ENCODE measurements at places on chromosomes 7 and 10. TPM values are rescaled to one million over a fixed set of nuclear protein-coding genes. Genes with fewer than 3 reads are reported as not detected.

- no peak for DNase-seq
Observed at GRCh38 chr10:36437367-36437766, 688.0 kb upstream of the ANKRD30A start.

DNA sequence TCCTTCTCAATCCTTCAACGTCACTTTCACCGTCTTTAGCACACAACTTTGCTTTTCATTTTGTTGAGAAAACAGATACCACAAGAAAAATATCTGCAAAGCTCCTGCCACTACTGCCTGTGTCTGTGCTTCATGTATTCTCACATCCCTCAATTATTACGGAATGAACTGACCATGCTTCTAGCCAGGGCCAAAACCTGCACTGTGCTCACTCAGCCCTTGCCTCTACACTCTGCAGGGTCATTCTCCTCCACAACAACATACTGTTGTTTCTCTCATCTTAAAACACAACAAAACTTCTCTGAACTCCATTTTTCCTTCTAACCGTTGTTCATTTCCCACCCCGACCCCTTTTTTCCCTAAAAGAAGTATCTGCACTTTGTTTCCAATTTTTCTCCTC lies 29.5 kb downstream of the BMPR1A start:
- no peak for DNase-seq

- no peak for DNase-seq
Observed at GRCh38 chr10:90396721-90397120, 461.1 kb downstream of the HTR7 start.

DNA sequence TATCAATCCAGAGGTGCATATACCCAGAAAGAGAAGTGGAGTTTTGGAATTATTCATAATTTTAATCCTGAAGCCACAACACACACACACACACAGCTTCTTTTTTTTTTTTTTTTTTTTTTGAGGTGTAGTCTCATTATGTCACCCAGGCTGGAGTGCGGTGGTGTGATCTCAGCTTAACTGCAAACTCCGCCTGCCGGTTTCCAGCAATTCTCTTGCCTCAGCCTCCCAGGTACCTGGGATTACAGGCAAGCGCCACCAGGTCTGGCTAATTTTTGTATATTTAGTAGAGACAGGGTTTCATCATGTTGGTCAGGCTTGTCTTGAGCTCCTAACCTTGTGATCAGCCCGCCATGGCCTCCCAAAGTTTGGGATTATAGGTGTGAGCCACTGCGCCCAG lies 35.4 kb downstream of the TET1 start:
- DNase-seq, result no peak

DNA sequence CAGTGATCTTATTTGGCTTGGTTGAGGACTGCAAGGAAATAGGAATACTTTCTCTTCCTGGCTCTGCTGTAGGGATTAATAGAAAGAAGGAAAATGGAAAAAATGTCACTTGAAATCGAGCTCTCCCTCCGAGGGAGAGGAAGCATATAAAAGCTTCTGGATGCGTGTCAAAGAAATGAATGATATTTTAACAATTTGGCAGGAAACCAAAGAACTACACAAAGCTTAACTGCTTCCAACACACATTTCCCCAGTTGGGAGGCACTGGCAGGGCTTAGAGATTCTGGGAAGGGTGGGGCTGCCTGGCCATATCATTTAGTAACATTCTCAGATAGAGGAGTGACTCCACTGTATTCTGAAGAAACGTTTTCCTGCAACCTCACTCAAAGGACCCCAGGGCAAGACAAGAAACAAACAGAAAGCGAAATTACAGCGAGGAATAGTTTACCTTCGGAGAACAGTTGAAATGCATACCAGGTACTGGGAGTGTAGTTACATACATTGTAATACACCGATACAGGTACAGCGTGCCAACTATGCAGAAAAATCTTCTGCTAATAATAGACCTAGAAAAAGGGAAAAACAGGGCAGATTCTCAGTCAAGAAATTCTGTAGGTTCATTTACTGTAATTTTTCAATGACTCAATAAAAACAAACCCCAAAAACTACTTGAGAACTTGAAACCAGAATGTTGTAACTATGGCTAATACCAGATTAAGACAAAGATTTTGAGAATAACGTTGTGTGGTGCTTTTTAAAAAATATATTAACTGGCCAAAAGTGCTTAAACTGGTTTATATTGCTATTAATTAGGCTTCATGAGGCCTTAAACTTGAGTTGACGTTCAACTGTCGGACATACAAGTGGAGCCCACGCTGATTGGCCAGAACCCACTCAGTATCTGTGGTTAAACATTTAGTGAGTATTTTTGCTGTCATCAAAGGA lies 75.7 kb upstream of the ASAH2 start:
- DNase-seq, result peak; percentile 56

OR2F2 gene
- total RNA-seq, result not detected

LIPJ gene
- not detected for total RNA-seq

PTPRZ1 gene
- 0.17 TPM for total RNA-seq

GRCh38 chr7:153576096-153576495 lies 476.1 kb upstream of the DPP6 start:
- no peak for DNase-seq

- no peak for DNase-seq
Observed at GRCh38 chr10:100349672-100350071, 2.6 kb downstream of the SCD start.

Measured in Daoy (cell line).